ENCODE measurements at places on chromosomes 16 and 17. TPM values are rescaled to one million over a fixed set of nuclear protein-coding genes. Genes with fewer than 3 reads are reported as not detected.

The PER1 gene
- total RNA-seq, result 178 TPM

The NIP7 gene
- total RNA-seq, result 5.2 TPM

The TSPOAP1 gene
- 22.4 TPM for total RNA-seq

The CLDN7 gene
- not detected for total RNA-seq

The TAOK1 gene
- 20.8 TPM for total RNA-seq

The GRIN2C gene
- not detected for total RNA-seq

The PRSS33 gene
- 15.4 TPM for total RNA-seq

The TNFRSF17 gene
- not detected for total RNA-seq

The ITGB3 gene
- total RNA-seq, result 71.3 TPM

The SEZ6 gene
- not detected for total RNA-seq

The FOXN1 gene
- total RNA-seq, result not detected

The PRR35 gene
- total RNA-seq, result not detected

The CACNG5 gene
- total RNA-seq, result not detected

The DNASE1L2 gene
- not detected for total RNA-seq

The WNT9B gene
- 5.6 TPM for total RNA-seq

The COX6A2 gene
- not detected for total RNA-seq

The KRTAP3-1 gene
- total RNA-seq, result not detected

The HS3ST3A1 gene
- total RNA-seq, result not detected

The PRR15L gene
- not detected for total RNA-seq

The STARD3 gene
- total RNA-seq, result 87.6 TPM

The PERCC1 gene
- total RNA-seq, result not detected

The TBC1D3D gene
- total RNA-seq, result not detected

The MMD gene
- 22.9 TPM for total RNA-seq

The CBX8 gene
- total RNA-seq, result 1.1 TPM

The TBX4 gene
- not detected for total RNA-seq

The KCNAB3 gene
- total RNA-seq, result not detected

The PRKCA gene
- total RNA-seq, result 3.2 TPM

The TMEM88 gene
- 223 TPM for total RNA-seq

The KLHL10 gene
- not detected for total RNA-seq

The ADCY9 gene
- 49.7 TPM for total RNA-seq

The MT1H gene
- total RNA-seq, result not detected

The IRX3 gene
- total RNA-seq, result 0.11 TPM

The PDILT gene
- total RNA-seq, result not detected

The CLDN9 gene
- not detected for total RNA-seq

The C17orf113 gene
- 0.21 TPM for total RNA-seq

The ASB16 gene
- not detected for total RNA-seq

The SLC16A11 gene
- total RNA-seq, result not detected

The DHRS13 gene
- 16.5 TPM for total RNA-seq

The TBC1D26 gene
- total RNA-seq, result not detected

The NPB gene
- total RNA-seq, result 1.5 TPM

The TBC1D3C gene
- total RNA-seq, result not detected

The AIPL1 gene
- not detected for total RNA-seq

The KRT28 gene
- total RNA-seq, result not detected

The TBC1D3H gene
- total RNA-seq, result not detected

The TMEM92 gene
- not detected for total RNA-seq

The ALDOA gene
- total RNA-seq, result 1,202 TPM

The HID1 gene
- 103 TPM for total RNA-seq

The CX3CL1 gene
- total RNA-seq, result 251 TPM

The CD79B gene
- not detected for total RNA-seq

The MYH1 gene
- total RNA-seq, result not detected

The KRTAP9-2 gene
- not detected for total RNA-seq

The TMIGD1 gene
- not detected for total RNA-seq

The FBXW10 gene
- not detected for total RNA-seq

The ENPP7 gene
- total RNA-seq, result 2.2 TPM

The CBFB gene
- total RNA-seq, result 59.1 TPM

The PSME3IP1 gene
- 32.6 TPM for total RNA-seq

The SLC22A31 gene
- total RNA-seq, result not detected
